ENCODE measurements at places on chromosomes 7 and 10.

DNA sequence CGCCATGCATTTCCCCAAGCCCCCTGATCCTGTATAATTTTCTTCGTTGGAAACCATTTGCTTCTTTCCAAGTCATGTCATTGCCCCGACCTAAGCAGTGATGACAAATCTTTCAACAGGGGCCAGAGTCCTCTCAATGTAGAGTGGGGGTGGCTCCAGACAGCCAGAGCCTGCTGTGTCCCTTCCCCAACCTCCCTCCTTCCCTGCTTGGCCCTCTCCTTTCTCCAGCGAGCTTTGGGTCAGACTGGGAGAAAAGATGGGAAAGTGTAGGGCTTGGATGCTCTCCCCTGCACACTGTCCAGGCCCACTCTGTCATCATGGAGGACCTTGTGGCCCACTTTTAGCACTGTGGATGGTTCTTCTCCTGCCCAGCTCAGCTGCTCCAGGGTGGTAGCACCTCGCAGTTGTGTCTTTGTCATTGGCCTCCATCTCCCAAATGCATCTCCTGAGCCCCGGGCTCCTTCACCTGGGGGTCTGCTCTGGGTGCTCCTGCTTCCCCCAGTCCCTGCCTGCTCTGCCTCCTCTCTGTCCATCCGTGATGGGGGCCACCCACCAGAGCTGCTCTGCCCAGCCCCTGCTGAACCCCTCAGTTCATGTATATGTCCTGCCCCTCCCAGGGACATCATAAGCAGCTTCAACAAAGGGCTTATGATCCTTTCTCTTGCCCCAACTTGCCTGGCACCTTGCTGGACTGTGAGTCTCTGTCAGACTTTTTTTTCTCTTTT is 37.5 kb downstream of the BTBD16 start:
- no peak for DNase-seq

DNA sequence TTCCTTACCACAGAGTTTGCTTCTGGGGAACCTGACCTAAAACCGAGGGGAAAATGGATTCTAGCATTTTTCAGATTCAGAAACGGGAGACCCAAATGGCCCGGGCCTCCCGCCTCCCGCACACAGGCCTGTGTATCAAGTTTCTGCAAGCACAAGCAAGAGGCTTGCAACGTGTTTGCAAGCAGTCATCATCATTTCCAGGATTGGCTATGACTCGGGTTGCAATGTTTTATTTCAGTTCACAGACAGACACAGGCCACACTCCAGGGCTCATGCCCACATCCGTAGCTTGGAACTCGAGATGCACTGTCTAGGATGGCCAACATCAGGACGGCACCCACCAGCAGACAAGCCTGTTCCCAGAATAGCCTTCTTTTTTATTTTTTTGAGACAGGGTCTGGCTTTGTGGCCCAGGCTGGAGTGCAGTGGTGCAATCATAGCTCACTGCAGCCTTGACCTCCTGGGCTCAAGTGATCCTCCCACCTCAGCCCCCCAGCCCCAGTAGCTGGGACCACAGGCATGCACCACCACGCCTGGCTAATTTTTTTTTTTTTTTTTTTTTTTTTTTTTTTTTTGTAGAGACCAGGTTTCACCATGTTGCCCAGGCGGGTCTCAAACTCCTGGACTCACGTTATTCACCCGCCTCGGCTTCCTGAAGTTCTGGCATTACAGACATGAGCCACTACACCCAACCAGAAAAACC is 68.1 kb upstream of the FOXK1 start:
- DNase-seq, result peak; percentile 78

DNA sequence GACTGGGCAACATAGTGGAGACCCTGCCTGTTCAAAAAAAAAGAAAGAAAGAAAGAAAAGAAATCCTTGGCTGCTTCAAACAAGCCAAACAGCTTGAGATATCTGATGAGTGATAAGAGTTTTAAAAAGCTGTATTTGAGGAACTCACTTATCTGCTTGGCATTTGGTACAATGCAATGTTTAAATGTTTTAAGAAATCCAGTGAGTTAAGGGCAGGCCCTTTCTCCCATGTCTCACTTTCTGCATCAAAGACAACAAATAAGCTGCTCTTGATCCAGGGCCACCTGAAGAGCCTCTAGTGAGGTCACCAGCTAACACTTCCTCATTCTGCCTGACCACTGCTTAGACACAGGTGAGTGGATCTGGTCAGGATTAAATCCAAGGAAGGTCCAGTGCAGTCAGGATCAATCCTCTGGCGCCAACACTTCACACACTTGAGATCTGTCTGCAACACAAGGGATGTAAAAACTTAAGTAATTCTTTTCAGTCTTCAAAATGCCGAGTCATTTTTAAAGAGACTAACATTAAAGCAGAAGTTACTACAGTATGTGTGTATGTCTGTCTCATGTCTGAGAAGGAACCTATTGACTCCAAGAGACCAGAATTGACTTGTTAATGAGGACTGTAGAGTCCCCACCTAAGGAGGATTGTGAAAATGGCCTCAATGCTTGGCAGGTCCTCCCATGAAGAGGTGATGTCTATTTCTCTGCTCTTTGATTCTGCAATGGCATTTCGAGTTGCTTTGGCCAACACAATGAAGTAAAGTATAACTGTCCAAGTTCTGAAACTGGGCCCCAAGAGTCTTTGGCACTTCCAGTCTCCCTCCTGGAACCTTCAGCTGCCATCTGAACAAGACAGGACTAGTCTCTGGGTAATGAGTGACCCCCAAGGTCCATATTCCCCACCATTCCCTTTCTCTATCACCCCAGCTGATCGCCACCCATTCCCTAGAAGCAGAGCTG is 43.1 kb downstream of the CREB3L2 start:
- DNase-seq, result no peak

DNA sequence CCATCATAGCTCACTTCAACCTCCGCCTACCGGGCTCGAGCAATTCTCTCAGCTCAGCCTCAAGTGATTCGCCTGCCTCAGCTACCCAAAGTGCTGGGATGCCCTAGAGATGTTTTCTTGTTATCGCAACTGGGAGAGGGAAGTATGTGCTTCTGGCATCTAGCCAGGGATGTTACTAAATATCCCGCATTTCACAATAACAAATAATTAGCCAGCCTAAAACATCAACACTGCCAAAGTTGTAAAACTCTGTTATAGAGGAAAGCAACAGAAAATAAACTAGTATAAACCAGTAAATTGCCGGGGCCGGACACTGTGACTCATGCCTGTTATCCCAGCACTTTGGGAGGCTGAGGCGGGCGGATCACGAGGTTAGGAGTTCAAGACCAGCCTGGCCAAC is 7.2 kb downstream of the INA start:
- peak; percentile 39 for DNase-seq

- DNase-seq, result peak; percentile 29
Measured at GRCh38 chr7:116290740-116291139, 80.4 kb downstream of the TES start.

DNA sequence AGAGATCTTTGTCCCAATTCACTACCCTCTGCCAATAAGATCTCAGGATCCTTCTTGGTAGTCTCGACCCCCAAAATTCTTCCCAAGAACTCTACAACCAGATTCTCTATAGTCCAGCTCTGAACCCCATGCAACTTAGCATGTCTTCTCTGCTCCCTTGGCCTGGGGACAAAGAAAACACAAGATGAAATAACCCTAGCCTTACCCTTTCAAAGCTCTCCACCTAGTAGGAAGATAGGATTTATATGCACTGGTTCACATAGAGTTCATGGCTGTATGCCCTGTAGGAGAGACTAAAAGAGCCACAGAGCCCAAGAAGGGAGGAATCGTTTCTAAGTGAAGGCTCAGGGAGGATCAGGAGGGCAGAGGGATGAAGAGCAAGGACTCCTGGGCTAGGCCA is 96.1 kb downstream of the PPP1R3C start:
- no peak for DNase-seq

GRCh38 chr7:47432671-47433563 is 149.0 kb downstream of the TNS3 start:
- no peak for DNase-seq

GRCh38 chr7:81669476-81670105 is 100.3 kb downstream of the HGF start:
- DNase-seq, result no peak
